ENCODE measurements at places on chromosomes 2 and 18.
A peak's percentile ranks its signal among the peaks of the same experiment; 100 is the strongest.

DNA sequence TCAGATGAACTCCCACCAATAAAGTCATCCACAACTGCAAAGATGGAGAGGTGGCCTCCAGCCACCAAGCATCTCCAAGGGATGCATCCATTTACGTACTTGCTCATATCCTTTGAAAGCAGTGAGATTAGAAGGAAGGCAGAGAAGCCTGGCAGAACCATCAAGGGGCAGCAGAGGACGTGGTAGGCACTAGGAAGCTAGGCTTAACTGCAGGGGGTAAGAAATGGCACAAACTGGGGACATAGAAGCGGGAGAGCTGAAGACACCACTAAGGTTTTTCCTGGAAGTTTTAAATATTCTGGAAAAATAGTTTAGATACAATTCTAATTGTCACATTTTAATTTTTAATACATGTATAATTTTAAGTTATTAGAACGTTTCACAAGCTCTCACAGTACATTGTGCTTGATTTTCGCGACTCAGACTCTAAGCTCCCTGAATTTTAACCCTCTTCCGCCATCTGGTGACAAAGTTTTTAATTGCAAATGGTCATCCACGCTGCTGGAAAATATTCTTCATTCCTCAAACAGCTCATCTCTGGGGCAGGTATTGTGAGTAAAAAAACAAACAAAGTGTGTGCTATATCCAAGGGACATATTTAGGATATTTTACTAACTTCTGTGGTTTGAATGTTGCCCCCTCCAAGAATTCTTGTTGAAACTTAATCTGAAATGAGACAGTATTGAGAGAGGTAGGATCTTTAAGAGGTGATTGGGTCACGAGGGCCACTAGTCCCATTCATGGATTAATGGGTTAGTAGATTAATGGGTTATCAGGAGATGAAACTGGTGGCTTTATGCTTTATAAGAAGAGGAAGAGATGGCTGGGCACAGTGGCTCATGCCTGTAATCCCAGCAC lies 1.6 kb upstream of the PSTPIP2 start:
- peak; percentile 26 for DNase-seq

GRCh38 chr2:66919286-66919685 lies 477.8 kb upstream of the ETAA1 start:
- DNase-seq: no peak

DNA sequence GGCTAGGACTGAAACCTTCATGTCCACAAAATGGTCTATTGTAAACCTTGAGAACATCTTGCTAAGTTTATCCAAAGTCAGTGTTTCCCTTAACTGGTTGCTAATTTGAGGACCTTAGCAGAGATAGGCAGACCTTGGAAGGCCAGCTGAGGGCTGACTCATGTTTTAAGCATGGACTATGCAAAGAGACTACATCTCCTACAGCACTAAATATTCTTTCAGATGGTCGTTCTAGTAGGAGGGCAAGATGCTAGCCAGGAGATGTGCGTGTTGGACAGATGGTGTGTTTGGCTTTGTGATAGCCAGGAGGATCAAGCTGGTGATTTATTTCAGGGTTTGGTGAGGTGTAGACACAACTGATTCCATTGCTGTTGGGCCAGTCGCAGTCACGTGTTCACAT lies 75.8 kb downstream of the NRP2 start:
- no peak for DNase-seq

- DNase-seq: no peak
These were observed 141.3 kb downstream of the NCK2 start for GRCh38 chr2:105886029-105886454.

GRCh38 chr2:108594132-108594981 lies 60.1 kb downstream of the LIMS1 start:
- DNase-seq: no peak

DNA sequence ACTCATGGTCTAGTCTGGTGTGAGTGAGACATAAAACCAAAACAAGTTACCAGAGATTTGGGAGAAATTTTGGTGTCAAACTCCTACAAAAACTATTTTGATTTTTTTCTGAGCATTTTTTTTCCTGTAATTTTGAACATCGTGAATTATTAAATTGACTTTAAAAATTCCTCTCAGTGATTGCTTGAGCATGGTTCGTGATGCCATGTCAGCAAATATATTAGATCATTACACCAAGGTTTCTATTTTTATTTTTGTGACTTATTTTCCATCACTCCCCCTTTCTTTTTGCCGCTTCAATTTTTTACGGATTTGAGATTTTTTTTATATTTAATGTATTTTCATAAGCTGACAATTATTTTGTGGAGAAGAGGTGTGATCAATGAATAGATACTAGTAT lies 613.9 kb upstream of the LRATD1 start:
- no peak for DNase-seq

Measured in activated T-helper 1 cell treated with anti-CD3 and anti-CD28 coated beads, Interleukin-2, amount 50 U/mL, for 16 hours (primary cell).